ENCODE measurements at places on chromosomes 4 and X.

GRCh38 chrX:41055740-41056139 is 29.5 kb upstream of the USP9X start:
- no peak for DNase-seq

- DNase-seq, result no peak
These were observed 37.3 kb downstream of the RRAGB start for GRCh38 chrX:55754861-55755294.

- DNase-seq, result no peak
These were observed 365.5 kb downstream of the CXXC4 start for GRCh38 chr4:104129243-104129642.

DNA sequence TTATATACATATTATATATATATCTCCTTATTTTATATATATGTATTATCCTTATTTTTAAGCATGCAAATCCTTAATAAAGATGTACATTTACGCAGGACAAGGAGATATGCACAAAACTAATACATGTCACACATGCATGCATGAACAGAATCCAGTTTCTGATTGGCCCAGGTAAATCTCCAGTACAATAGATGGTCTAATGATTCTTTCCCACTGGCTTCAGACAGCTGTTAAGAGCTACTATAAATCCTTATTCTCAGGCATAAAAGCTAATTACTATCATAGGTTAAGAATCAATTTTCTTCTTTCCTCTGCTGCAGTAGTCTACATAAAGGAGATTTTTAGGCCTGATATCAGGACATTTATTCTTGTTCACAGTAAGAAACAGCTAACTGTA is 689.8 kb downstream of the KCTD8 start:
- no peak for DNase-seq

GRCh38 chrX:21963731-21964405 is 23.4 kb downstream of the SMS start:
- DNase-seq, result no peak

DNA sequence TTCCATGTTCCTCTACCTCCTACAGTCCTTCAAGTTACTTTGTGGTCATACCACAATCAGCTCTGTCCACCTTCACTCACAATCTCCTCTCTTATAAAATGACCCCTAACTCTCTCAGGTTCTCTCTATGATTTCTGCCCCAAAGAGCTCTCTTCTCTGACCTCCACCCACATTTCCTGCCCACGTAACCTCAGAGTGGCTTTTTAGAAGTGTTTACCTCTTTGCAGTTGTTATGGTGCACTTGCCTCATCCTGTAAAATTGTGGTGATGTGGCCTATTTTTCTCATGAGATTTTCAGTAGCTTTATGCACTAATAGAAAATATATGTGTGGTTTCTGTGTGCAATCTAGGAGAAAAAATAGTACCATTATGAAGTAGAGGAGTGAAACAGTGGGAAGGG is 215.8 kb downstream of the PACRGL start:
- no peak for DNase-seq

GRCh38 chr4:69713593-69713992 is 46.8 kb downstream of the SULT1B1 start:
- DNase-seq, result no peak

DNA sequence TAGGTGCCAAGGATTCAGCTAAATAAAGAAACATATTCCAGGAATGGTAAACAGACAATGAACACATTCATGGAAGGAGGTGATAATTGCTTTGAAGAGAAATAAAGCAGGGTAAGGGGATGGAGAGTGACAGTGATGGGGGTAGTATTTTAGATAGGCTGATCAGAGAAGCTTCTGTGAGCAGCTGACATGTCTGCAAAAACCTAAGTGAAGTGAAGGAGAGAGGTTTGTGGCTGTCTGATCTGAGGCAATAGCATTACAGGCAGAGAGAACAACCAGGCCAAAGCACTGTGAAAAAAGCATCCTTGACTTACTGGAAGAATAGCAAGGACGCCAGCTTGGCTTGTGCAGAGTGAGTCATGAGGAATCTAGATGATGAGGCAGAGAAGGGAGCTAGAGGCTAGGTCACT is 271.9 kb upstream of the GATB start:
- DNase-seq, result no peak

DNA sequence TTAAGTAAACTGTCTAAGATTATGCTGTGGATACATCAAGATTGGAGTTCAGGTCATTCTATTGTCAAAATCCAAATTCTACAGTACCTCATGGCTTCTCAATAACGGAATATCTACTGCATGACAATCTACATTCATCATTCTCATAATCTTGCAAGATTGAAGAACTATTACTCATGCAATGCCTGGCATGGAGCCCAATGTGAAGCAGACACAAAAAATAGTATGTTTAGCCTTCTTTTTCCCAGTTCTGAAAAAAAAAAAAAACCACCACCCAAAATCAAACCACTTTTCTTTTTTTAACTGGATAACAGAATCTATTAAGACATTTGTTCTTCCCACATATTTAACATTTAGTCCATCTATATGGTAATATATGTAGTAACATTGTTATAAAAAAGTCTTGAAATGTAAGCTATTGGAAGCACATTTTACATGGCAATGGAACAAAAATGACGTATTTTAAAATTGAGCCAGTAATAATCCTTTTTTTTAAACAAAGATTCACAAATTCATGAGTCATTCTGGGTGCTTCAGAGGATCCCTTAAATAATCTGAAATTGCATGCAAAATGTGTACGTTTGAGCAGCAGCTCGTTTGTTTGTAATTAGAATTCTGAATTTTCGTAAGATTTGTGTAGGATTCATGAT is 232.2 kb upstream of the FMR1 start:
- no peak for DNase-seq

DNA sequence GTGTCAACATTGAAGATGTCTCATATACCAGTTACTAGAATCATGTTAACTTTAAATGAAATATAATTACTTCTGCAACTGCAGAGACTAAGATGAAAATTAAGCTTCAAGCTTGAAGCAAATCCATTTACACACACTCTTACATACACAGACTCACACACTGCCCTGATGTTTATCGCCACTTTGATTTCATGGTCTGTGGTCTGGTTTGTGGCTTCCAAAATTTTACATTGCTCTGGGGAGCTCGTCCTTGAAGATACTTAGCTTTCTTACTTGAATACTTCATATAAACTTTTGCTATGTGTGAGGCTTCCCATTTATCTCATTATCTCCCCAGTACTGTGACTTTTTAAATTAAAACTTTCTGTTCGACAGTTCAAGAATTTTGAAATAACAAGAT is 35.8 kb downstream of the ARHGEF38 start:
- DNase-seq, result no peak

DNA sequence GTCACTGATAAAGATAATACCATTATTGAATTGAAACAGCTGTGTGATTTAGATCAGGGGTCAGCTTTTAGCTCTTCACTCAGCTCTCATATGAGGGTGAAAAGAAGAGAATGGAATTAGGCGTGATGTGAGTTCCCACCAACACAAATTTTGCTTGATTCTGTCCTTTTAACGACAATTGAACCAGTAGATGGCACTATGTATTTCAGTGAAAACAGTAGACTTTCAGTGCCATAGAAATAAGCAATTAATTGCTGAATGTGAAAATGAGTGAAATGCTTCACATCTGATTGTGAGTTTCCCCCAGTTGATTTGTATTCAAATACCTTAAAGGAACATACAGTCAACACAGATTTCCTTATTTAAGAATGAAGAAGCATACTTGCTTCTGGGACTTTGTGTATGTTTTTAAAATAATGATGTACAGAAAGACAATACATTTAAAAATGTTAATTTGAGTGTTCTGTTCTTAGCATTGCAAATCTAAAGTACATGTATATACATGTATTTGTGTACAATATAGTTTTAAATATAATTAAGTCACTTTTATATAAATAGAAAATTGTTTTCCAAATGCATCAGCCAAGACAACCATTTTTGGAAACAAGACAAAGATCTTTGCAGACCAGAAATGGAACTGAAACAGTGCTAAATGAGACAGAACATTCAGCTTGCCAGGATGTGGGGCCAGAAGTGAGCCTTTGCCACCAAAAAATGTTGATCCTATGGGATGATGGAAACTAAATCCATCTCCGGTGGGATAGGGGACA is 178.8 kb downstream of the SNCA start:
- no peak for DNase-seq

DNA sequence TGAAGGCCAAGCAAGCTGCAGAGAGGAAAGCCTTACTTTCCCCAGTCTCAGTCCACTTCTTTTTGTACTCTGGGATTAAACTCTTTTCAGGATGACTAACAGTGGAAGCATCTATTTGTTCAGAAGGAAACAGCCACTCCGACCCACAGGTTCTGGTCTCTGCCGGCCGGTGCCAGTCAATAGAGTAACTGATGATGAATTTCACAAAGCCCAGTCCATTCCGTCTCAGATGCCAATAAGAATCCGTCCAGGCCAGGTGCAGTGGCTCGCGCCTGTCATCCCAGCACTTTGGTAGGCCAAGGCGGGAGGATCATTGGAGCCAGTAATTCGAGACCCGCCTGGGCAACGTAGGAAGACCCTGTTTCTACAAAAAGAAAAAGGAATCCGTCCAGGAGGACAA is 58.5 kb upstream of the HELT start:
- no peak for DNase-seq

GRCh38 chrX:31523884-31524536 is 452.2 kb upstream of the FTHL17 start:
- no peak for DNase-seq

DNA sequence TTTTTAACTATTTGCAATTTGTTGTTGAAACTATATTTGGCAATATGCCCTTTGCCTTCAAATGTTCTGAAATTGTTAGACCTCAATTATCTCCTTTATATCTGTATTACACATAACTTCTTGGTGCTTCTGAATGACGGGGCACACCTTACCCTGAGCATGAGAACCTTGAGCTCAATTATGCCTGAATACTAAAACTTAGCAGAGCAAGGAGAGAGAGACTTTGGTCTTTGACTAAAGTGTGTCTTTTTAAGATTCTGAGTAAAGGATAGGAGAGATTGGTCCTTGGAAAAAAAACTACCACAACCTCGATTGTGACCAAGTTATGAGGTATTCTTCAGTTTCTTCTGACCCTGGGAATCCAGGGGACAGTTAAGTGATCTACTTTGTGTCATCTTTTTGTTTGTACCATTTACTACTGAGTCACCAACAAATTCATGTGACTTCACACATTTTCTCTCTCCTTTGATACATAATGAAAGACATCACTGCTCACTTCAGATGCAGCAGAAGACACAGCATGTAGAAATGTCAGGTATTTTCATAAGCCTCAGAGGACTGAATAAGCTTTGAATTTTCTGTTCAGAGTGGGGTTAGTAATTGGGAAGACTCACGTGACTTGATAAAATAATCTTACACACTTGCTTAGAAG is 51.4 kb downstream of the PTTG2 start:
- DNase-seq, result no peak

DNA sequence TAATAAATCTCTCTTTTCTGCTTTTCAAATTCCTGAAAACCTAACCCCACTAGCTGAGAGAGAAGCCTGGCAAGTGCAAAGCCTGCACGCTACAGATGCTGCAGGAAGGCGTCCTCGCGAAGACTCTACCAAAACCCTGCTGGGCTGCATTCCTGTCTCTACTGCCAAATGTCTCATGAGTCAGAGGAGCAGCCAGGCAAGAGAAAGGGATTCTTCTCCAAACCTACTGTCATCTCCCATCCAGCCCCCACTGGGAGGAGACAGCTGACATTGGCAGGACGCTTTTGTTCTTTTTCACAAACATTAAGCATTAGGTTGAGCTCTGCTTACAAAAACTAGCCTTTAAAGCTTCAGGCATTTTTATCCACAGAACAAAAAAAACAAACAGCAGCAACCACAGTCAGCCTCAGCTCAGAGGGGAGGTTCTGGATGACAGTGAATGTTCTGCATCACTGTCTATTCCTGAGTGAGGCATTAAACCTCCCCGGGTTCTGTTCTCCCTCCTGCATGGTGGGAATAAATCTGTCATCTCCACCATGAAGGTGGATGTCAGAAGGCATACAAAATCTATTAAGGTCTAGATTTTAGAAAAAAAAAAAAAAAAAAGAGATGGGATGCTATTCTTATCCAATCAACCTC is 18.0 kb downstream of the CRMP1 start:
- no peak for DNase-seq

DNA sequence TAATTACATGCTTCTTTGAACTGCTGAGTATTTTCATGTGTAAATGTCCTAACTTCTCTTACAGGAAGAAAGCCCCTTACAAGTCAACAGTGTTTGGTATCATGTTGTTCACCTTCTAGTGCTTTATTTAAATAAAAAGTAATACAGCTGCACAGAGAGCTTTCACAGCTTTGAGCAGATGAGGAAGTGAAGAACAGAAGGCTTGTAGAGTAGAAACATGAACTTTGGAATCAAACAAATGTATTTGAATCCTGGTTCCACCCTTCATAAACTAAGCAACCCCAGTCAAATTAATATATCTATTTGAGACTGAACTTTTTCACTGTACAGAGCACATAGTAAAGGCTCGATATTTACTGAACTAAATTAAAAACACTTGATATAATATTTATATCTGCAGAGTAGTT is 120.5 kb downstream of the CAMK2D start:
- DNase-seq, result no peak

GRCh38 chrX:110293658-110294057 is 24.2 kb downstream of the AMMECR1 start:
- no peak for DNase-seq

GRCh38 chr4:23972187-23972586 is 82.3 kb upstream of the PPARGC1A start:
- DNase-seq, result no peak

- DNase-seq, result peak; percentile 83
These were observed 8.9 kb upstream of the RENBP start for GRCh38 chrX:153953342-153953830.

- DNase-seq, result no peak
These were observed 8.4 kb downstream of the SCD5 start for GRCh38 chr4:82790060-82790660.

DNA sequence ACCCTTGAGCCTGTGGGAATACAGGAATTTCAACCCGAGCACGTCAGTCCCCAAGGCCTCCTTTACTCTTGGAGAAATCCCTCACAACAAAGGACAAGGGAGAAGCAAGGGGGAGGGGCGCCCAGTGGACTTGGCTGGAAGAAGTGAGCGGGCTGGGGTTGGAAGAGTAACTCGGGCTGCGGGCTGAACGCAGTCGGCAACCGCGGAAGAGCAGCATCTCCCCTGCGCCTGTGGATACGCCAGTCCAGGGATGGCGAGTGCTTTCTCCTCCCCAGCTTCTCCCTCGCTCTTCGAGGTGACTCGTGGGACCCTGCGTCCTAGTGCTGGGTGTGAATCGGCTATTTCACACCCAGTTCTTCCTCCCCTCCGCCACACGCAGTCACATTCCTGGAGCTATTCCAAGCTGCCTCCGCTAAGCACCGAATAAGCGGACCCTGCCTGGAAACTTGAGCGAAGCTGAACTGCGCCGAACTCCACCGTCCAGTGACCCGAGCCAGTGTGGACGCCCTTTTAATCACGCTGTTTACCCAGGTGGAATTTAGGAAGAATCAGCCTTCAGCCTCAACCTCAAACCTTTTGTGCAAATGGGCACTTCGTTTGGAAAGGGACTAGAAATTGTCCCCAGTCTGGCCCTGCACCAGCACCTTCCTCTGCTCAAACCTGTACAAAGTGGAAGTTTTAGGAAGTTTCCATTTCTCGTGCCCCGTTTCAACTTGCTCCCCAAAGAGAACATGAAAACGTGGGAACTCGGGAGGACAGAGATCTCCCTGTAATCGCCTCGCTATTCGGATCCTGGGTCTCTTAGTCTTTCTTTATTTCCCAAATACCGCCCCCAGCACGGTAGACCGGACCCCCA is 64.3 kb upstream of the WDR17 start:
- peak; percentile 83 for DNase-seq

GRCh38 chr4:127709456-127709855 is 20.7 kb upstream of the SLC25A31 start:
- DNase-seq, result no peak

GRCh38 chr4:23174179-23174578 is 481.4 kb downstream of the GBA3 start:
- DNase-seq, result no peak
